ENCODE measurements at places on chromosomes 4 and X.

GRCh38 chr4:98612318-98613250 is 45.8 kb downstream of the TSPAN5 start:
- DNase-seq, result no peak

DNA sequence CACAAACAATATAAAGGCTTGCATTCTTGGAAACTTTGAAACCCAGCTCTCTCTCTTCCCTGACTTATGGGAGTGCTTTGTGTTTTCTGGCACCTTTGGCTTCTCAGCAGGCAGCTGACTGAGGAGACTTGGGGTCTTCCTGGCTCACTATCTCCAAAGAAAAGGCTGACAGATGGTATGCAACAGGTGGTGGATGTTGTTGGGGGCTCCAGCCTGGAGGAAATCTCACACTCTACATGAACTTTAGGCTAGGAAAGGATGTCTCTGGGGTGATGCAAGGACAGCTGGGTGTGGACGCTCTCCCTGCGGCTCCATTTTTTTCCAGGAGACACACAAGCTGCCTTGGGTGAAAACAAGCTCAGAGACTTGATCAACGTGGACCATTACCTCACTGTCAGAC is 67.4 kb downstream of the DNAAF6 start:
- no peak for DNase-seq

DNA sequence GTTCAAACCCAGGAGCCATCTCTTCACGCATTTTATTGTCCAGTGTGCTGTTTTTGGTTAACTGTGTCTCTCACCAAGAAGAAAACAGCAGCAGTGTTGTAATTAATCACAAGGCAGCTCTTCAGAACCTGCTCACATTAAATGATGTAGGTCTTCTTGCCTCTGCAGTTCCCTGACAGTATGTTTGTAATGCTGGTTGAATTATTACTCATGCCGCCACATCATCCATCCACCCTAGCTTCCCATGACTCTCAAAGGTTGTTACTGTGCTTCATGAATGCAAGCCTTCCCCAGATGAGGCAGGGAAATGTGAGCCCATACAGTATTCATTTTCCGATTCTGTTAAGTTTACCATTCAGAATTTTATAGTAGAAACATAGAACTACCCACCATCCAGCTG is 17.4 kb downstream of the TLR10 start:
- no peak for DNase-seq

GRCh38 chr4:60042941-60043340 is 1157.2 kb upstream of the ADGRL3 start:
- no peak for DNase-seq

GRCh38 chr4:5750052-5750945 is 39.3 kb downstream of the EVC start:
- DNase-seq, result peak; percentile 32

- no peak for DNase-seq
Observed at GRCh38 chrX:112641449-112641848, 38.3 kb downstream of the LHFPL1 start.

- no peak for DNase-seq
Observed at GRCh38 chr4:5930456-5930855, 37.6 kb upstream of the CRMP1 start.

GRCh38 chr4:153159728-153160221 is 44.5 kb upstream of the TRIM2 start:
- DNase-seq, result no peak

DNA sequence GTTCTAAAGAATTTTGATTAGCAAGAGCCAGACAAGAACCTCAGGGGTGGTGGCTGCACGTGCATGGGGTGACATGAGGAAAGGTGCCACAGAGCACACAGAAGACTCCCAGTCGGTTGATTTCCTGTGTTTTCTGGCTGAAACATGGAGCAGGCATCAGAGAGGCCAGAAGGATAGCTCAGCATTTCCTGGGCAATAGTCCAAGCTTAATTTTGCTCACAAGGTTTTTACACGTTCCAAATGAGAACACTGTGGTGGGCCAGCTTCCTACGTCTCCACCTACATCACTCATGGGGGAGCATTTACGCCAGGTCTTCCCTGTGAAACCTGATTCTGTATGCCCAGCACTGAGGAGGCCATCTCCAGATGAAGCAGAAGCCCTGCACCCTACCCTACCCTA is 212.5 kb upstream of the CLNK start:
- no peak for DNase-seq

GRCh38 chr4:84500386-84501201 is 1.5 kb upstream of the NKX6-1 start:
- no peak for DNase-seq

- DNase-seq, result no peak
Observed at GRCh38 chr4:145041378-145041777, 56.6 kb downstream of the ANAPC10 start.

GRCh38 chrX:123392921-123393320 is 208.8 kb downstream of the GRIA3 start:
- DNase-seq, result no peak

GRCh38 chrX:43500996-43501694 is 155.0 kb upstream of the MAOA start:
- DNase-seq, result no peak

DNA sequence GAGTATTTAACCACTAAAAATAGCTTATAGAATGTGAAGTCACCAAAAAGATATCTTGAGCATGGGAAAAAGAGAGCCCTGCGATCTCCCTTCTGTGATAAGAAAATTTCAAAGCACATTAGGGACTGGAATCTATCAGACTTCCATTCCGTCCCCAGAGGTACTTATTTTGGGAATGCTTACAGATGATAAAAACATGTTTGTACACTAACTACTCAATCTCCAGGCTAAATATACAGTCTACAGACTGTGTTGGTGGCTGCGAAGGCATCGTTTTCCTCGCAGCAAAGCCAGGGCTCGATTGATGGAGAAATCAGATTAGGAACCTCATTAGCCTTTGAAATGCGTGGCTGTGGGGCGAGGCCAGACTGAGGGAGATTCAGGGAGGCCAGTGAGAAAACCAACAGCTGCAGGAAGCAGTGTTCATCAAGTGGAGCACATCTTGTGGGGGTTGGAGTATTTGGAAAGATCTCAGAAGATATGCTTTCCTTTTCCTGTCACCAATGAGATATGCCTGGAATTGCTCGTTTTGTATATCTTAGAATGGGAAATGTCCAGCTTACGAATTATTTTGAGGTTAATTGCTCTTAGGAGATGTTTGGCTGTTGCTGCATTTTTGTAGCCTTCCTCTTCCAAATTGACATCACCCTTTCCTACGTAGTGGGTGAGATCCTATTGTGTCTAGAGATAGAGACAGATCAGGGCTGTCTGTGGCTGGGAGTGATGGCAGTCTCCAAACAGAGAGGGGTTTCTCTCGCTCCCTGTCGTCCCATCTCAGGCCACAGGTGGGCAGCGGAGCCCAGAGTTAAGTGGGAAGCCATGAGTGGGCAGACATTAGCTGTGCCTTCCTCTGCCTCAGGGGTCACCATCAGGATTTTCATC is 224.9 kb upstream of the FAT1 start:
- no peak for DNase-seq

DNA sequence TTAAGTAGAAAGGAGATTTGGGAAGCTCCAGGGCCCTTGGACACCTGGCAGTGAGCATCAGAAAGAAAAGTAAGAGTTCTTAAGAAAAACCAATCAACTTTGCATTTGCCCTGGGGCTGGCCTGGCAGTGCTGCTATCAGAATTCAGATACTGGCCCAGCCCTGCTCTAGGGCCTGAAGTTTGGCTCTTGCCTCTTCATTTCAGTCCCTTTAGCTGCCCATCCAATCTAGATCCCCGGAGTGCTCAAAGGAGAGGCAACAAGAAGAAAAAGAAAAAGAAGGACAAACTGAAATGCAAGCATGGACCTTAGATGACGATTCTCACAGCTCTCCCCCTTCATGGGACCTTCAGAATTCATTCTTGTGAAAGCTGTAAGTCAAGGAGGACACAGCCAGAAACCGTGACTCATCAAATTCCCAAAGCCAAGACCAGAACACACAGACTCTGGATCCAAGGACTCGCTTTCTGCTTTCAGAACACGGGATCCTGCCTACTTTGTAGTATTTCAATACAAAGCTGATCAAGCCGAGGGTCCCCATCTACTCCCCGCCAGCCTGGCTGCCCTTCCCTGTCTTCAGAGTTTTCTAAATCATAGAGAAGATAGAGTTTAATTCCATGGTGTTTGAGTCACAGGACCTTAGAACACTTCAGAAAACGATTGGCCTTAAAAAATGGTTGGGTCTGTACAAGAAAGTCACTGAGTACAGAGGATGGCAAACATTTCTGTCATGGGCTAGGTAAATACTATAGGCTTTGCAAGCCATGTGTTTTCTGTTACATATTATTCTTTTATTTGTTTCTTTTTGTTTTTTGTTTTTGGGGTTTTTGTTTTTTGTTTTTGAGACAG is 103.7 kb downstream of the RBM47 start:
- DNase-seq, result no peak

DNA sequence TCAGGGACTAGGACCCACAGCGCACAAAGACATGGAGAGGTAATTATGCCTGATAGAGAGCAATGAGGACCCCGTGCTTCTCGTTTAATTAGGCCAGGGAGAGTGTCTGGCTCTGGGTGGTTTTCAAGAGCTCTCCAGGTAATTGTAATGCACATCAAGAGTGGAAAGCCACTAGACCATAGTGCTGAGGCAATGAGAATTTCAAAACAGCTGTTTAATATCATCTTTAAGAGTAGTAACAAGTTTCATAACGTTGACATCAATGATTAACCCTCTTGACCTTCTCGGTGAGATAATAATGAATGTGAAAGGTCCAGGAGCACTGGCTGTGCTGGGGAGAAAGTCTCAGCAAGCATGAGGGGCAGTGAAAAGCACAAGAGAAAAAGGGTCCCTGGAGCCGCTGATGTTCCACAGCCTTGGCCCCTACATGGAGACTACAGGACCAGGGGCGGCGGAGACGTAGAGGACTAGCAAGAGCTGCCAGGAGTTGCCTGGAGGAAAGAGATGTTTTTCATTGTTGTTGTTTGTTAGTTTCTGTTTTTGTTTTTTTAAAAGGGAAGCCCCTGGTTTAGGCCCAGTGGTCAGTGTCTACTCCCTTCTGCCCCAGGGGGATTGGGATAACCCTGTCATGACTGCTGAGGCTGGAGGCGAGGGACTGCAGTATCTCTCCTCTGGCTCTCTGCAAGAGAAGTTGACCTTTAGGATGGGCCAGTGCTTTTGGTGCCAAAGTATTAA is 14.8 kb upstream of the CXCR3 start:
- DNase-seq, result no peak

DNA sequence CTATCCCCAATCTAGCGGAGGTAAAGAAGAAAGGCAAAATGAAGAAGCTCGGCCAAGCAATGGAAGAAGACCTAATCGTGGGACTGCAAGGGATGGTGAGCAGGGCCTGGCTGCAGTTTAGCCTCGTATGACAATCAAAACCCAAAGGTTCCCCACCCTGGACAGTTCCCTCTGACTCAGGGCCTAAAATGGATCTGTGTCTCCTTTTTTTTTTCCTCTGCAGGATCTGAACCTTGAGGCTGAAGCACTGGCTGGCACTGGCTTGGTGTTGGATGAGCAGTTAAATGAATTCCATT is 986 bp downstream of the HDAC6 start:
- no peak for DNase-seq

GRCh38 chr4:26073886-26074560 is 160.0 kb downstream of the SMIM20 start:
- no peak for DNase-seq

GRCh38 chr4:140258476-140258875 is 104.5 kb upstream of the MAML3 start:
- no peak for DNase-seq

DNA sequence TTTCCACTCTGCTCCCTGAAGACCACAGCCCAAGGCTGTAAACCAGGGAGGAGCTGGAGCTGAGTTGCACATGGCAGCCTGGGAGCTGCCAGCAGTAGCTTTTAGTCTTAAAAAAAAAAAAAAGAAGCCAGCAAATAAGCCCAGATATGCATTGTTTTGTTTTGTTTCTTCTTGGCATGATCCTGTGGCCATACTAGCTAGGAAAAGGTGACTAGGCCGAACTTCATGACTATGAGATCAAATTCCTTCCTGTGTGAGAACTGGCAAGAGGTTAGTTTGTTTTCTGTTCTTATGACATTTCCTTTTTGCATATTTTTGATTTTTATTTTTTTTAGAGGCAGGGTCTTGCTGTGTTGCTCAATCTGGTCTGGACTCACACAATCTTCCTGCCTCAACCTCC is 323.3 kb downstream of the DCTD start:
- no peak for DNase-seq

GRCh38 chrX:13651150-13651549 is 1.8 kb upstream of the TCEANC start:
- DNase-seq, result no peak

- no peak for DNase-seq
Observed at GRCh38 chr4:57195622-57196021, 85.4 kb upstream of the IGFBP7 start.

- no peak for DNase-seq
Observed at GRCh38 chr4:169259271-169259670, 11.5 kb downstream of the SH3RF1 start.

DNA sequence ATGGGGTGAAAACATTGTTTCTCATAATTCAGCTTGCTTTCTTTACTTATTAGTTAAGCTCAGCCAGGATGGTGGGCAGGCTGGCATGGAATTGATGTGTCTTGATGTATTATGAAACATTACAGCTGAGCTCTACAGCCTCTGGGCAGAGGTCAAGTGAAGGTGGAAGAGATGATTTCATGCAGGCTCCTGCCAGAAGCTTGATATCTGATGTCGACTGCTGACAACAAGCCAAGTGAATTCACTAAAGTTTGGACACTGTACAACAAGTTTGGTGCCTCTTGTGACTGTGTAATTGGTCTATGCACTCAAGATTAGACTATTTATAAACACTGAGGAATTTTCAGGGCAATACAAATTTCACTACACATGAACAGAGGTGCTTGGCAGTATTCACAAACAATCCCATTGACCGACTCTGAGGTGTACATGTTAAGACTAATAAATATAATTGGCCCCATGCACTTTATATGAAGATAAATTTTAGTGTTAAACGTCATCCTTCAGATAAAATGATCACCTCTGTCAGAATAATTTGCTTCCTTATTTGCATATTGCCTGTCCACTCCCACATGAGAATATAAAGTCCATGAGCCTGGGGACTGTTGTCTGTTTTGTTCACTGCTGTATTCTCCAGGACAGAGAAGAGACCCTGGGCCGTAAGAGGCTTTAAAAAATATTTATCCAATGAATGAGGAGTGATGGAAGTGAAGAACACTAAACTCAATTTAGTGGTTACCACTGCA is 612.2 kb downstream of the IQCM start:
- no peak for DNase-seq

- DNase-seq, result no peak
Observed at GRCh38 chr4:118909173-118909956, 20.7 kb downstream of the SYNPO2 start.

- no peak for DNase-seq
Observed at GRCh38 chr4:7960017-7960789, 20.5 kb upstream of the AFAP1 start.

Measured in osteocyte (in vitro differentiated cells).